ENCODE measurements at places on chromosomes 13 and 19. TPM values are rescaled to one million over a fixed set of nuclear protein-coding genes. Genes with fewer than 3 reads are reported as not detected.

CDX2 gene
- 12.5 TPM for total RNA-seq

BSPH1 gene
- total RNA-seq = not detected

- no peaks in the 10 kb centered on the region for H3K27me3 ChIP-seq
- H3K36me3 ChIP-seq = no peaks in the 10 kb centered on the region
- peaks cover 6% of the 10 kb centered on the region for H3K4me1 ChIP-seq
- H3K4me3 ChIP-seq = no peak overlapping the region
- no peak overlapping the region for H3K27ac ChIP-seq
Observed at GRCh38 chr19:39942366-39942730, 7.9 kb upstream of the FCGBP start.

GRCh38 chr19:21483589-21484170 is 21.7 kb upstream of the ZNF429 start:
- H3K4me1 ChIP-seq = no peaks in the 10 kb centered on the region
- no peak overlapping the region for H3K4me3 ChIP-seq

GRCh38 chr13:114025714-114026431 is 52.0 kb upstream of the C13orf46 start:
- H3K36me3 ChIP-seq = no peaks in the 10 kb centered on the region
- H3K27me3 ChIP-seq = no peaks in the 10 kb centered on the region
- no peak overlapping the region for H3K4me3 ChIP-seq
- no peaks in the 10 kb centered on the region for H3K4me1 ChIP-seq
- no peak overlapping the region for H3K27ac ChIP-seq

- H3K27me3 ChIP-seq = no peaks in the 10 kb centered on the region
- H3K27ac ChIP-seq = no peak overlapping the region
- H3K36me3 ChIP-seq = peaks cover 9% of the 10 kb centered on the region
- DNase-seq = no peak
- H3K4me1 ChIP-seq = no peaks in the 10 kb centered on the region
Observed at GRCh38 chr19:12864721-12865715, 16.2 kb downstream of the DNASE2 start.

DNA sequence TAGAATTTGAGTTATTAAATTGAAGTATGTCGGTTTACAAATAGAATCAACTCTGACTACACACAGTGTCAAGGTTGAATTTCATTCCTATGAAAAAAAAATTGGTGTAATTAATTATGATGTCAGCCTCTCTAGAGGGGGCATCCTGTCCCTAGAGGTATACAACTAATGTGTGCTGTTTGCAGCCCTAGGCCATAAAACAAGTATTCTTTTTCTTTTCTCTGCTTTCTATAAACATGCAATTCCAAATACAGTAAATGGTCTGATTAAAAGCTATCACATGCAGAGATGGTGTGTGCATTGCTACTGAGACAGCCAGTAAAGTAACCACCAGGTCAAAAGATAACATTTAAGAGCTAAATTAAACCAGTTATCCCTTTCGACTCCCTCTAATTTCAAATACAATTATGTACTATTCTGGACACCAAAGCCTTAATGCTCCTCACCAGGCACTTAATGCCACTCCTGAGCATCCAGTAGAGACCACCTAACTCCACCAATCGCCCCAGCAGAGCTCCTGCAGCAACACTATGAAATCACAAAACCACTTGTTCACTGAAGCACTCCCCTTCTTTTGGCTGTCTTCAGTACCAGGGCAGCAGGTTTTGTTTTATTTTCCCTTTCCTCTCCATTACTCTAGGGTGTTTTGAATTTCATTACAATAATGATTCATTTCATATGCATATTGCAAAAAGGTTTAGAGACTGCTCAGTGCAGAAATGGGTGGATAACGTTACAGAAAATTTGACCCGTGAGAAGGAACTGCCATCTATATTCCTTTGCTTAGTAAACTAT is 426.9 kb downstream of the PCDH9 start:
- DNase-seq = no peak
- H3K27ac ChIP-seq = no peak overlapping the region
- H3K27me3 ChIP-seq = no peaks in the 10 kb centered on the region
- H3K4me1 ChIP-seq = no peaks in the 10 kb centered on the region
- H3K4me3 ChIP-seq = no peak overlapping the region

DNA sequence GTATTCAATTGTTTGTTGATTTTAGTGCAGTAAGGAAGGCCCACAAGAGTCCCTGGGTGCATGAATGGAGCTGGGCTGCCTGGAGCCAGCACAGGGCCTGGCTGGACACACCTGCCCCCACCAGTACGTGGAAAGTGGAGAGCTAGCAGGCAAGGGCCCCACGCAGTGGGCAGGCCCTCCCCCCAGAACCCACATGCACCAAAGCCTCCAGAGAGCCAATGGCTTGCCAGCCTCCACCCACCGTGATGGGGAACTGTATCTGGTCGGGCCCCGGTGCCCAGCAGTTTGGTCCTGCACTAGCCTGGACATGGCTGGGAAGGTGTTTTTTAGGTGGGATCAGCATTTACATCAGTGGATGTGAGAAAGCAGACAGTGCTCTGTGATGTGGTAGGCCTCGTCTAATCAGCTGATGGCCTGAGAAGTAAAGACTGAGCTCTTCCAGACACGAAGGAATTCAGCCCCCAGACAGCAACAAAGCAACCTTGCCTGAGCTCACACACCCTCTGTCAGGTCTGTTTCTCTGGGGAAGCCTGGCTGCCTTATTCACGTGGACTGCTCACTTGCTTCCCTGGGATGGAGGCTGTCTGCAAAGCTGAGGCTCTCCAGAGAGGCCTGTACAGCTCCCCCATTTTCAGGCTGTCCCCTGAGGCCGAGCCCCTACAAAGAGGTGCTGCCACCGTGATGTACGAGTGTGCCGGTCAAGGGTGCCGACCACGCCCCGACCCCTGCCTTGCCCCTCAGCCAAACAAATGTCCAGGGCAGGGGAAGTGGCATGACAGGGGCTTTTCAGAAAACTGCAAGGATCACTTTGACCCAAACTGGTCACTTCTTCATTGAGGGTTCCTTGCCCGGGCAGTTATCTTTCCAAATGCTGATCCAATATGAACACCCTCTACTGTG is 27.5 kb downstream of the RAB20 start:
- H3K27ac ChIP-seq = no peak overlapping the region
- H3K4me3 ChIP-seq = no peak overlapping the region
- DNase-seq = no peak
- peaks cover under 1% of the 10 kb centered on the region for H3K4me1 ChIP-seq
- H3K36me3 ChIP-seq = no peaks in the 10 kb centered on the region

DNA sequence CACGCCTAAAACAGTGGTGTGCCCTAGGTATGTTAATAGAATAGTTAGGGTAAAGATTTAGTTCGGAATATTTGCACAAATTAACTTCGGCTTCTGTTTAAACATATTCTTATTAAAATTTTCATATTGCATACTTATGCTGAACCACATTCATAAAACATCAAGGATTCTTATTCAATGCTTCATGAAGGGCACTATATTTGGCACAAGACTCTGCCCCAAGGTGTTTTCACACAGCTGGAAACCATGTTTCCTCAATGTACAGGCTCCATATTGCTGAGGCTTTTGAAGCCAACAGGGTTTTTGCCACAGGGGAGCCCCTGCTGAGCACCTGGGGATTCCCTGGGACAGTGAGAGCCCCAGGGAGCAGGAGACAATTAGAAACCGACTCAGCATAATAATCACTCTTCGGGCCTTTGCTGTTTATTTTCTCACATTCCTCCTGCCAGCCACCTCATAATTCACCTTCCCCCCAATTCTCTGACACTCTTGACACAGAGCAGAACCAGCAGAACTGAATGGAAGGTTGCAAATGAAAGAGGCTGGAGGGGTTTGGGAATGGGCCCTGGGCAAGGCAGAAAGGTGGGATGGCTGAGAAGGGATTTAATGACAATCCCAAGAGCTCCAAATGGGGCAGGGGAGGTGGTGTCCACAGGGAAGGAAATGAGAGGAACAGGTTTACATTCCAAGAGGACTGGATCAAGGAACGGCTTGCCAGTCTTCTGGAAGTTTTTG is 72.3 kb upstream of the POMP start:
- DNase-seq = no peak
- no peaks in the 10 kb centered on the region for H3K36me3 ChIP-seq
- H3K4me3 ChIP-seq = no peak overlapping the region
- no peaks in the 10 kb centered on the region for H3K27me3 ChIP-seq
- H3K27ac ChIP-seq = no peak overlapping the region
- H3K4me1 ChIP-seq = no peaks in the 10 kb centered on the region

DNA sequence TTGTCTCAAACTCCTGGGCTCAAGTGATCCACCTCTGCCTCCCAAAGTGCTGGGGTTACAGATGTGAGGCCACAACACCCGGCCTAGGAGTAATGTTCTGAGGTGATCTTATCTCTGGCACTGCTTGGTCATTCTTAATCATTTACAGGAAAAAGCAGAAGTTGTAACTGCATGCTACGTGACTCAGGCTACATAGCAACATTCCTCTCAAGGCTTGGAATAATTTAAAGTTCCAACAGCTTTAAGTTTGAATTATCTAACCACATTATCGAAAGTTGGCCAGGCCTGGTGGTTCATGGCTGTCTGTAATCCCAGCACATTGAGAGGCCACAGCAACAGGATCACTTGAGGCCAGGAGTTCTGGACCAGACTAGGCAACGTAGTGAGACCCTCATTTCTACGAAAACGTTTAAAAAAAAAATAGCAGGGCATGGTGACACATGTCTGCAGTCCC is 3.9 kb upstream of the B9D2 start:
- no peaks in the 10 kb centered on the region for H3K36me3 ChIP-seq
- no peak for DNase-seq
- no peaks in the 10 kb centered on the region for H3K27me3 ChIP-seq
- H3K27ac ChIP-seq = no peak overlapping the region

DNA sequence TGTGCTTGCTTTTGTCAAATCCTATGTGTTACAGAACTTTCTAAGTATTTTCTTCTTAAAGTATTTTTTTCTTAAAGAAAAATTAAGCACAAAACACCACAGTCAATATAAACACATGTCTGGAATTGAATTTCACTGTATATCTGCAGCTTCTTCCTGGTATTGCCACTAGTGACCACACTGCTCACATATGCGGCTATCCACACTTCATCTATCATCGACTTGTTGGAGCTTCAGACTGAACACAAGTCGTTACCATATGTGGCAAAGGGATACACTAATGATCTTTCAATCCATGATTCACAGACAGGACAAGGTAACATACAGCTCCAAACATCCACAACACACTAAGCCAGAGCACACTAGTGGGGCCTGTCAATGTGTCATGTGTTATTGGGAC is 498.4 kb upstream of the ARGLU1 start:
- no peaks in the 10 kb centered on the region for H3K27me3 ChIP-seq
- no peaks in the 10 kb centered on the region for H3K36me3 ChIP-seq
- no peak for DNase-seq
- H3K4me1 ChIP-seq = no peaks in the 10 kb centered on the region

Data from HCT116 (cell line).